ENCODE measurements at places on chromosomes 3 and 15.
A peak's percentile ranks its signal among the peaks of the same experiment; 100 is the strongest.

DNA sequence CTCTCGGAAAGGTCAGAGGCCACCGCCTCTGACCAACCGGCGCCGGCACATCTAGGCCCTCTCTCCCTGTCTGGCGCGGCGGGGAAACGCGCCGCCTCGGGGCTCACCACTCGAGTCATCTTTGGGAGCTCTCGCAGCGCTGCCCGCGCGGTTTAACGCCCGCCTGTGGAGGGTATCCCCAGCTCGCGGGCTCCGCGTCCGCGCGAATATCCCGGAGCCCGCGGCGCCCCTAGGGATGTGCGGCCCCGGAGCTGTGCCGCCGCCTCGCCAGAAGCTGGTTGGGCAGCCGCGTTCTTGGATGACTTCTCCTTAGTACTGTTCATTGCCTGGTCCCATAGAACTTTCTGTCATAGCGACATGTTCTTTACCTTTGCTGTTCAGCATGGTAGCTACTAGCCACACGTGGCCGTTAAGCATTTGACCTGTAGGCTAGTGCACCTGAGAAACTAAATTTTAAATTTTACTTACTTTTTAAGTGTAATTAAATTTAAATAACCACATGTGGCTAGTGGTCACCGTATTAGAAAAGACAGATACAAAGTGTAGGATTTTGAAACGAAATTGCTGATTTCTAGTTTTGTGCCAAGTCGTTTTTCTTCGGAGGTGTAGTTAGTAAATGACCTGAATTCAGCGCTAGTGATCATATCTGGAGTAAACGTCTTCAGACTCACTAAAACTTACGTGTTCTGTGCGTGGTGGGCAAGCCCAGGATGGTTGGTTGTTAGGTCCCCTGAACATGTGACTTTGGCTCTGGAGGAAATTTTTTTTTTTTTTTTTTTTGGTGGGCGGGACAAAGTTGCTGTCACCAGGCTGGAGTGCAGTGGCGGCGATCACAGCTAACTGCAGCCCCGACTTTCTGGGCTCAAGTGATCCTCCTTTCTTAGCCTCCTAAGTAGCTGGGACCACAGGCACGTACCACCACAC, 835 bp downstream of the ARIH2 start:
- DNase-seq, result peak; percentile 58

- DNase-seq, result no peak
These were observed 28.3 kb upstream of the PPP4R2 start for GRCh38 chr3:72968266-72968664.

GRCh38 chr15:75051191-75051608, 27.8 kb downstream of the PPCDC start:
- no peak for DNase-seq

- DNase-seq, result peak; percentile 65
These were observed 644 bp downstream of the ZNF609 start for GRCh38 chr15:64460724-64461720.

DNA sequence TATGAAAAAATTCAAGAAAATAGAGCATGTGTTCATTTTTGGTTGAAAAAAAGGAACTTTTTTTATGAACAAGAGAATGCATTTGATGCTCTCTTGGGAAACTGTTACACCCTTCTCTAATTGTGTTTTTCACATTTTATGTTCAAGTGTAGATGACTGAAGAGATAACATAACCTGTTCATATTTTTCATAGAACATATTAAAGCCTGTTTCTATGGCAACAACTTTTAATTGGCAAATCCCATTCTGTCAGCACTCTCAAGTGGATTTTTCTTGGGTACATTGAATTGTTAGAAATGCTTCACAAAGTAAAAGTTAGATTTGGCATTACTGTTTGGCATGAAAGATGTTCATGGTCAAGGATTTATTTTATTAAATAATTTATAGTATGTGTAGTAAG, 117.5 kb downstream of the MBNL1 start:
- DNase-seq, result no peak

DNA sequence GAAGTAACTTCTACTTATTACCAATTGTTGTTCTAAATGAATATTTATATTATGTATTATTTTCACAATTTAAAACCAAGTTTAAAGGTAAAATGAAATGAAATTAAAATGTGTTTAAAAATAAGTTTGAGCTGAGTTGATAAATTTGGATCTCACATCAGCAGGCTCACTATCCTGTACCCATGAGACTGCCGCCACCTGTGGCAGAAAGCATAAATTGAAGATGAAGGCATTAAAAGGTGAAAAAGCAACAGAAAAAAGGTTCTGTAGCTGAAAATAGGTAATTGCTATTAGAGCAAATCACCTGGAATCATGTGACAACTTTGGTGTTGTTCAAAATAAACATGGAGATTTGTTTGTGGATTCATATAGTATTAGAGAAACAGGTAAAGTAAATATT, 133.0 kb upstream of the CADM2 start:
- no peak for DNase-seq

GRCh38 chr15:74549816-74550215, 8.8 kb downstream of the ARID3B start:
- DNase-seq, result no peak

DNA sequence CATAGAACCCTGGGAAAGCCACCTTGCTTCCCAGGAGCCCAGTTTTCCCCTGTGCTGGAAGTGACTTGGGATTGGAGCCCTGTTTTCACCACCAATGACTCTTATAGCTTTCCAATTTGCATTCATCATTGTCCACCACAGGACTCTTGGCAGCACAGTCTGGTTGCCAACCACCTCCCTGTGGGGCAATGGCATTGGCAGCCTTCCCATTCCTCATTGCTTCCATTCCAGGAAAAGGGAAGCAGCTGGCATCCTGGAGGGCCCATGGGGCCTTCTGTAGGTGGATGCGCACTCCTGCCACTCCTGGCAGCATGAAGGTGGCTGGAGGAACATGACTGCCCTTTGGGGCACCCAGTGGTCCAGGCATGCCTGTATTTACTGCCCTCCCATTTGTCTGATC, 57.7 kb downstream of the FEM1B start:
- no peak for DNase-seq

DNA sequence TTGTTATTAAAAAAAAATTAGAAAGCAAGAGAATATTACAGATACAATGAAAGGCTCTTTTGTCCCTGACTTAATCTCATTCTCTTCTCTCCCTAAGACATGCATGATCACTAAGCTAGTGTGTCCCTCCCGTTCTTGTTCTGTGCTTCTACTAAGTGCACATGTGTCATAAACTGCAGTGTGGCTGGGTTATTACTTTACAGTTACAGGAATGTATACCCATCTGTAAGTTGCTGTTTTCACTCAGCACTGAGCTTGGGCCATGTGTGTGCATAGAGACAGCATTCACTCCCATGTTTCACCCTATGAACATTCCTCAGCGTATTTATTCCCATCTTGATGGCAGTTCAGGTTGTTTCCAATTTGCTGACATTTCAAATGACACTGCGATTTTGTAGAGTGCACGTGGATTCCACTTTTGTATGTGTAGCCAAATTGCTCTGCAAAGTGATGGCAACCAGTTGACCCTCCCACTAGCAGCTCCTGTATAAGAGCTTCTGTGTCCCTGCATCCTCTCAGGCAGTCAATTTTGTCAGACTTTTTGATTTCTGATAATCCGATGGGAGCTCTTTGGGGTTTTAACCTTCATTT, 145.8 kb upstream of the UBE2E1 start:
- no peak for DNase-seq

DNA sequence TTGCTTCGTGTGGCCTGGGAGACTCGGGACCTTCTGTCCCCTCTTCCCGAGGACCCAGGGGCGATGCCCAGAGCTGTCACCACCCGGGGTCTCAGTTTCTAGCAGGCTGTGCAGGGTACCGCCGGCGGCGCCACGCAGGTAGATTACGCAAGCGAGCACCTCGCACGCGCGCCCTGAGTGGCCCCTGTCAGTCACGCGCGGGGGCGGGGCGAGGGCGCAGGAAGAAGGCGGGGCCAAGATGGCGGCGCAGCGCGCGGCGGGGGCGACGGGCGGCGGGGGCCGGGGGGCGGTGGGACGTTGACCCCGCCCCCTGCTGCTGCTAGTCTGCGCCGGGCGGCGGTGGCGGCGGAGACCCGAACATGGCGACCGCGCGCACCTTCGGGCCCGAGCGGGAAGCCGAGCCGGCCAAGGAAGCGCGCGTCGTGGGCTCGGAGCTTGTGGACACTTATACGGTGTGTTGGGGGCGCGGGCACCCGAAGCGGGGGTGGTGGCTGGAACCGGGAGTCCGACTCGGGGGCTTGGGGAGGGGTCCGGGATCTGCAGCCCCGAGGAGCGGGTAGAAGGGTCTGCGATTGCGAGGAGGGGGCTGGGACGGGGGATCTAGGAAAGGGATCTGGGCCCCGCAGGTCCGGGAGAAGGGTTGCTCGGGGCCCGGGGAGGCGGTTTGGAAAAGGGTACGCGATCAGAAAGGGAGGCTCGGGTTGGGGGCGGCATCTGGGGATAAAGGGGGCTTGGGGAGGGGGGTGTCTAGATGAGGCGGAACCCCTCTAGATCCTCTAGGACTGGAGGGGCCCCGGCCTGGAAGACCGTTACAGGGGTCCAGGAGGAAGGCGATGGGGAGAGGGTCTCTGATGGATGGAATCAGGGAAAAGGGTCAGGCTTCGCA, at the start of gene NISCH:
Gene NISCH (plus strand): TSS at position 322 of the 886 bp plus-strand sequence. CDS start 38 bp downstream, at position 360.
- peak; percentile 93 for DNase-seq

- no peak for DNase-seq
These were observed 25.8 kb downstream of the OXNAD1 start for GRCh38 chr3:16290827-16291196.
